Immature natural killer cell (primary cell): ENCODE measurements at places on chromosomes 6 and 20. TPM values are rescaled to one million over a fixed set of nuclear protein-coding genes. Genes with fewer than 3 reads are reported as not detected.
A peak's percentile ranks its signal among the peaks of the same experiment; 100 is the strongest.

DNA sequence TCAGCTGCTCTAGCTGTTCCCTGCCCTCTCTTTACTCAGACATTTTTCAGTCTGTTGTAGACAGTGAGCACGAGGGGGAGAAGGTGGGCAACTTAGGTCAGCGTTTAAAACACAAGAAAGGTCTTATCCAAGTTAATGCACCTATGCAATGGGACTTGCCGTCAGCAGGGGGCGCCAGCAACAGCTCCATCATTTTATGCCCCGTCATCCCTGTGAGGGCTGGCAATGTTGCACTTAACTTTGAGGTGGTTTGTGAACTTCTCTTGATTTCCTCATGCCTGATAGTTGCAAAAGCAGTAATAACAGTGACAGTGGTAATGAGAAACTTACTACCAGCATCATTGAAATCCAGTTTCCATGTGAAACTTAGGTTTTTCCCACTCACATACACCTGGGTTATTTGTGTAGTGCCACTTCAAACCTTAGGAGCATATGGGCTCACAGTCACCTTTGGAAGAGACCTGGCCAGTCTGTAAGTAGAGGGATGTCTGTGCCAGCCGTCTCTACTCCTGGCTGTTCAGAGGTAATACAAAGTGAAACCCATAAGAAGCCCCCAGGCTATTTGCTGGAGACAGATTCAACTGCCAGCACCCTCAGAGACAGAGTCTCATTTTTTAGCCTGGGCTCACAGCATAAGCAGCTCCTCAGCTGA is 44.9 kb upstream of the ID1 start:
- peaks cover 8% of the 10 kb centered on the region for H3K36me3 ChIP-seq
- peaks cover 8% of the 10 kb centered on the region for H3K4me1 ChIP-seq
- peak; percentile 69 for DNase-seq
- no peaks in the 10 kb centered on the region for H3K27me3 ChIP-seq

DNA sequence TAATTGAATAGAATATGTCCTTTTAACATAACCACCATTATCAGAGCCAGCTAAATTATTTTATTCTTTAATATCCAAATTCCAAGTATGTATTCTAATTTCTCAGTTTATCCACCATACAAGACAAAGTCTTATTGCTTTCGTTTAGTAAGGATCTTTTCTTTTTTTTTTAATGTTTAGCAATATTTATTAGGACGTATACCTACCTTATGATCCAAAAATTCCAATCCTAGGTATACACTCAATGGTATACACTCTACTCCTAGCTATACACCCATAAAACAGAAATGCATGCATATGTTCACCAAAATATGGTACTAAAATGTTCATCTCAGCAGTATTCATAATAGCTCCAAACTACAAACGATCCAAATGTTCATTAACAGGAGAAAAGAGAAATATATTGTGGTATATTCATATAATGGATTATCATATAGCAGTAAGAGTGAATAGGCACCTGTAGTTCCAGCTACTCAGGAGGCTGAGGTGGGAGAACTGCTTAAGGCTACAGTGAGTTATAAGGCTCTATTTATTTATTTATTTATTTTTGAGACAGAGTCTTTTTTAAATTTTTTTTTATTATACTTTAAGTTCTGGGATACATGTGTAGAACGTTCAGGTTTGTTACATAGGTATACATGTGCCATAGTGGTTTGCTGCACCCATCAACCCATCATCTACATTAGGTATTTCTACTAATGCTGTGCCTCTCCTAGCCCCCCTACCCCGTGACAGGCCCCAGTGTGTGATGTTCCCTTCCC is 17.3 kb downstream of the TNFAIP3 start:
- no peak overlapping the region for H3K4me3 ChIP-seq
- peaks cover 20% of the 10 kb centered on the region for H3K36me3 ChIP-seq
- peaks cover 27% of the 10 kb centered on the region for H3K27me3 ChIP-seq
- H3K27ac ChIP-seq, result peak overlapping the region; percentile 87
- H3K4me1 ChIP-seq, result peaks cover 42% of the 10 kb centered on the region
- DNase-seq, result peak; percentile 17

GRCh38 chr6:126002755-126003679 is 16.7 kb downstream of the TRMT11 start:
- peaks cover 8% of the 10 kb centered on the region for H3K4me1 ChIP-seq
- DNase-seq, result no peak
- no peak overlapping the region for H3K4me3 ChIP-seq
- H3K27me3 ChIP-seq, result no peaks in the 10 kb centered on the region
- no peak overlapping the region for H3K27ac ChIP-seq

GRCh38 chr6:64679416-64679815 is 1027.6 kb downstream of the EYS start:
- peaks cover 3% of the 10 kb centered on the region for H3K36me3 ChIP-seq
- no peak overlapping the region for H3K27ac ChIP-seq
- no peaks in the 10 kb centered on the region for H3K27me3 ChIP-seq
- no peaks in the 10 kb centered on the region for H3K4me1 ChIP-seq

- no peaks in the 10 kb centered on the region for H3K27me3 ChIP-seq
- H3K4me3 ChIP-seq, result no peak overlapping the region
- H3K27ac ChIP-seq, result no peak overlapping the region
Observed at GRCh38 chr6:113414511-113414910, 442.6 kb upstream of the MARCKS start.

GRCh38 chr20:44765701-44766347 is 20.2 kb downstream of the KCNK15 start:
- DNase-seq, result no peak
- no peak overlapping the region for H3K4me3 ChIP-seq

DNA sequence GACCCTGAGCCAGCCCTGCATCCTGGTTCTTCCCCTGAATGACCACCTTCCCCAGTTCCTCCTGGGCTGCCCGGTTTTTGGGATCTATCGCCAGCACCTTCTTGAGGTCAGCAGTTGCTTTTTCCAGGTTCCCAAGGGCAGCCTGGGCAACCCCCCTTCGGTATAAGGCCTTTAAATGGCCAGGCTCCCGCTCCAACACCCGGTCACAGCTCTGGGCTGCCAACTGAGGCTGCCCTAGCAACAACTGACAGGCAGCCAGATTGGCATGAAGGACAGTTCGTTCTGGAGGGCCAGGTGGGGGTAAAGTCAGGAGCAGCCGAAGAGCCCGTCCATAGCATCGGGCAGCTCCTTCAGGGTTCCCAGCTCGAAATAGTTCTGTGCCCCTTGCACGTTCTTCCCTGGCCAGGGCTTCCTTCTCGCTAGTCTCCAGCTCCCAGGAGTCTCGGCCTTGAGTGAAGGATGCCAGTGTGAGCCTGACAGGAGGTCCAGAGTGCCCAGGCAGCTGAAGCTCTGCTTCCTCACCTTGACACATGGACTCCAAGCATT is 778 bp upstream of the ATF6B start:
- peaks cover 50% of the 10 kb centered on the region for H3K4me1 ChIP-seq
- H3K27me3 ChIP-seq, result peaks cover 10% of the 10 kb centered on the region
- peaks cover 6% of the 10 kb centered on the region for H3K36me3 ChIP-seq
- H3K4me3 ChIP-seq, result peak overlapping the region; percentile 99
- H3K27ac ChIP-seq, result peak overlapping the region; percentile 99

DNA sequence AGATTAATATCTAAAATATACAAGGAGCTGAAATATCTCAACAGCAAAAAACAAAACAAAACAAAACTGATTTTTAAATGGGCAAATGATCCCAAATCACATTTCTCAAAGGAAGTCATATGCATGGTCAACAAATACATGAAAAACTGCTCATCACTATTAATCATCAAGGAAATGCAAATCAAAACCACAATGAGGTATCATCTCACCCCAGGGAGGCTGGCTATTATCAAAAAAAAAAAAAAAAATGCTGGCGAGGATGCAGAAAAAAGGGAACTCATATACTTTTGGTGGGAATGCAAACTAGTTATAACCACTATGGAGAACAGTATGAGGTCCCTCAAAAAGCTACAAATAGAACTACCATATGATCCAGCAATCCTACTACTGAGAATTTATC is 34.6 kb downstream of the REPS1 start:
- no peak overlapping the region for H3K27ac ChIP-seq
- no peaks in the 10 kb centered on the region for H3K36me3 ChIP-seq
- peak overlapping the region; percentile 27 for H3K4me3 ChIP-seq
- H3K4me1 ChIP-seq, result peaks cover 62% of the 10 kb centered on the region

- no peak within 1 kb of the TSS for H3K27ac ChIP-seq
- no peaks in the 10 kb centered on the region for H3K36me3 ChIP-seq
- no peaks in the 10 kb centered on the region for H3K4me1 ChIP-seq
- H3K27me3 ChIP-seq, result peaks cover 4% of the 10 kb centered on the region
- no peak within 1 kb of the TSS for H3K4me3 ChIP-seq
Observed at GRCh38 chr20:9838378-9839295, at the start of gene PAK5. TSS of gene PAK5 (minus strand) at chr20:9839076. CDS start at chr20:9644328, 194,748 bp downstream.

GRCh38 chr20:57829805-57830514 is 120.1 kb upstream of the PMEPA1 start:
- H3K27ac ChIP-seq, result no peak overlapping the region
- no peaks in the 10 kb centered on the region for H3K36me3 ChIP-seq
- DNase-seq, result no peak
- no peaks in the 10 kb centered on the region for H3K27me3 ChIP-seq
- no peak overlapping the region for H3K4me3 ChIP-seq

- no peak overlapping the region for H3K4me3 ChIP-seq
- no peak for DNase-seq
- H3K27ac ChIP-seq, result no peak overlapping the region
- H3K27me3 ChIP-seq, result peaks cover 4% of the 10 kb centered on the region
Observed at GRCh38 chr20:57199656-57200405, 66.6 kb downstream of the BMP7 start.

- no peak overlapping the region for H3K4me3 ChIP-seq
- no peak for DNase-seq
- no peak overlapping the region for H3K27ac ChIP-seq
Observed at GRCh38 chr6:163285691-163286090, 128.8 kb upstream of the QKI start.

DNA sequence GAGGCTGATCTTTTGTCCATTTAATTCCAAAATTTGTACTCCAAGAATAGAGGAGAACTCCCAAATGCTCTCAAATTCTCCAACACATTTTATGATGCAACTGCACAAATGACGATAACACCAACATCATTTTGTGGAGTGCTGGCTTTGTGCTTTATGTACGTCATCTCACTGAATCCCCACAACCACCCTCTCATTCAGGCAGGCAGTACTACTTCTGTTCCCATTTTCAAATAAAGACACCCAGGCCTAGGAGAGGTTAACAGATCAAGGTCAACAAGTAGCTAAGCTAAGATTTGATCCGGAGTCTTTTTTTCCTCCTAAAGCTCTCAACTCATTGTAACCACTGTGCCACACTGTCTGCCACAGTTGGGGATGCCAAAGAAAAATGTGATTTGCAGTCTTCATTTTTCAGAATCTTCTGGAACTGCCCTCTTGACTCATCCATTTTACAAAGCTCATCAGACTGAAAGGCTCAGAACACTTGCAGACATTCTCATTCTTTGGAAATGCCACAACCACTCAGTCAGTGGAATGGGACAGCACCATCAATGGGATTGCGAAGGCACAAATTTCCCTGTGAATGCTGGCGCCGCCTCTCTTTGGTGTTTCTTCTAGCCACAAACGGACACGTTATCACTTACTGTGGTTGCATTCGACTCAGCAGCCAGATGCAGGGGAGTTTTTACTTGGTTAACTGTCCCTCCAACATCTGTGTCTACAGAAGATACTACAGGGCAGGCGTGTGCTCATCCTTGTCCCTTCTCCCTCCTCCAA is 184.4 kb downstream of the GJA10 start:
- H3K27ac ChIP-seq, result peak overlapping the region; percentile 96
- no peak for DNase-seq
- H3K36me3 ChIP-seq, result no peaks in the 10 kb centered on the region
- H3K4me3 ChIP-seq, result peak overlapping the region; percentile 98
- peaks cover 90% of the 10 kb centered on the region for H3K4me1 ChIP-seq

DNA sequence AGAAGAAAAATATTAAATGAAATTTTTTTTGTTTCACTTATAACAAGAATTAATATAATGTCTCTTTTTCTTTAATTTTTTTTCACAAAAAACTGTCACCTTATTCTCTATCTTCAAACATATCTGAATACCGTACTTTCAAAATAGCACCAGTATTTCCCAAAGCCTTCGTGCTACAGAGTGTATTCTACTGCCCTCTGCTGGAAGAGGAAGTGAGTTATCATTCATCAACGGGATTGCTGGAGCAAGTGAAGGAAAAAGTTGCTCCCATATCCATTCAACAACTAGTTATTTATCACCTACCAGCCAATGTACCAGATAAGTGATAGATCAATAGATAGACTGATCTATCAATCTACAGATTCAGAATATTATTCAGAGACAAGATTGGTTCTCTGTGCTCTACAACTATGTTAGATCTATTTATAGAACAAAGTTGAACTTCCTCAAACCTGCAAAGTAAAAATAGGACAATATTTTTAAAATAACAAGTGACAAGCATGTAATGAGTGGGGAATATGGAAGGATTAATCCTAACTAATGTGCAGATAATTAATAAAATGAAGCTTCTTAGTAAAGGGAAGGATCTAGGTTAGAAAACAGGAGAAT is 26.7 kb upstream of the TFAP2B start:
- H3K27ac ChIP-seq, result no peak overlapping the region
- no peak for DNase-seq
- H3K36me3 ChIP-seq, result peaks cover 3% of the 10 kb centered on the region
- H3K4me1 ChIP-seq, result no peaks in the 10 kb centered on the region
- peaks cover 1% of the 10 kb centered on the region for H3K27me3 ChIP-seq

GRCh38 chr20:23141450-23142161 is 55.5 kb upstream of the CD93 start:
- no peaks in the 10 kb centered on the region for H3K36me3 ChIP-seq
- H3K27me3 ChIP-seq, result no peaks in the 10 kb centered on the region
- no peak for DNase-seq
- H3K4me1 ChIP-seq, result peaks cover 16% of the 10 kb centered on the region

DNA sequence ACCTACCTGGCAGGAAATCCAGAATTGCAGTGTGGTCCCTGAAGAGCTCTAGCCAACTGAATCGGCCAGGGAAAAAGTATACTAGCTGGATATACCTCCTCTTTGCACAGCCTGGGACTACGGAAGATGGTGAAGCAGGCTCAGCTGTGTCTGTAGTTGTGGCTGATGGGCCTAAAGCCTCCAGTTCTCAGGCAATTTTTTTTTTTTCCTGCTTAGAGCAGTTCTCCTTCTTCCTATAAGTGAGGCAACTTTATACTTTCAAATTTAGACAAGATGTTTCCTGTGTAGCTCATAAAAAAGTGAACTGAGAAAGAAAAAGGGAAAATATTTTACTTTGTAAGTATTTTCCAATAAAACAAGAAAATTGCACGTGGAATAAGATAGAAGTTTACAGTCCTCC is 172.9 kb downstream of the CARMIL1 start:
- DNase-seq, result no peak
- H3K27me3 ChIP-seq, result peaks cover 2% of the 10 kb centered on the region
- no peak overlapping the region for H3K27ac ChIP-seq
- no peaks in the 10 kb centered on the region for H3K4me1 ChIP-seq
- H3K36me3 ChIP-seq, result no peaks in the 10 kb centered on the region

DNA sequence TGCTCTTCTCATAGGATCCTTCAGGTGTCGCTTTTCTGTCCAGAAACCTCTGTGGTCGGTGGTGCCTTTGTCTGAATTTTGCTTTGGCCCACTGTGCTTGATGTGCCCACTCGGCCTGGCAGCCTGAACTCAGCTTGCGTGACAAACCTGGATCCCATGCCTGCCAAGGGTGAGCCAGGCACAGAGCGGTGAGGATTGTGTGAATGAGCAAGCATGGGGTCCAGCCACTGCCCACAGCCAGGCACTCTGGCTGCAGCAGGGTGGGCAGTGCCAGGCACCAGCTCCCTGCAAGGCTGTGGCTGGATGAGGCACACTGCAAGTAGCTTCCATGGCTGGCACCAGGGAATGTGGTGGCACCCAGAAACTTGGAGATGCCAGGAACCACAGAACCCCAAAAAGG is 110.3 kb downstream of the THEMIS start:
- no peak overlapping the region for H3K4me3 ChIP-seq
- H3K27ac ChIP-seq, result no peak overlapping the region
- H3K36me3 ChIP-seq, result no peaks in the 10 kb centered on the region
- peaks cover 3% of the 10 kb centered on the region for H3K27me3 ChIP-seq

TCP11 gene
- not detected for polyA plus RNA-seq

SLC16A10 gene
- polyA plus RNA-seq, result not detected

MCM8 gene
- polyA plus RNA-seq, result 0.04 TPM

GTSF1L gene
- not detected for polyA plus RNA-seq

LTA gene
- polyA plus RNA-seq, result 3.1 TPM

ENPP3 gene
- polyA plus RNA-seq, result 4.1 TPM

ARMH2 gene
- not detected for polyA plus RNA-seq
